ENCODE measurements at places on chromosomes 1 and 21. TPM values are rescaled to one million over a fixed set of nuclear protein-coding genes. Genes with fewer than 3 reads are reported as not detected.

RGS7 gene
- not detected for total RNA-seq

PRELP gene
- total RNA-seq, result 88.4 TPM

GRCh38 chr1:206563367-206564207, 48.7 kb downstream of the EIF2D start:
- DNase-seq, result no peak

GRCh38 chr1:245578308-245578707, 423.5 kb downstream of the KIF26B start:
- no peak for DNase-seq

CHI3L1 gene
- total RNA-seq, result not detected

GRCh38 chr1:205350691-205351141, 6.0 kb downstream of the KLHDC8A start:
- no peak for DNase-seq

GRCh38 chr1:18731591-18732235, 101.1 kb downstream of the PAX7 start:
- DNase-seq, result no peak

PLPPR4 gene
- total RNA-seq, result 1.2 TPM

DNA sequence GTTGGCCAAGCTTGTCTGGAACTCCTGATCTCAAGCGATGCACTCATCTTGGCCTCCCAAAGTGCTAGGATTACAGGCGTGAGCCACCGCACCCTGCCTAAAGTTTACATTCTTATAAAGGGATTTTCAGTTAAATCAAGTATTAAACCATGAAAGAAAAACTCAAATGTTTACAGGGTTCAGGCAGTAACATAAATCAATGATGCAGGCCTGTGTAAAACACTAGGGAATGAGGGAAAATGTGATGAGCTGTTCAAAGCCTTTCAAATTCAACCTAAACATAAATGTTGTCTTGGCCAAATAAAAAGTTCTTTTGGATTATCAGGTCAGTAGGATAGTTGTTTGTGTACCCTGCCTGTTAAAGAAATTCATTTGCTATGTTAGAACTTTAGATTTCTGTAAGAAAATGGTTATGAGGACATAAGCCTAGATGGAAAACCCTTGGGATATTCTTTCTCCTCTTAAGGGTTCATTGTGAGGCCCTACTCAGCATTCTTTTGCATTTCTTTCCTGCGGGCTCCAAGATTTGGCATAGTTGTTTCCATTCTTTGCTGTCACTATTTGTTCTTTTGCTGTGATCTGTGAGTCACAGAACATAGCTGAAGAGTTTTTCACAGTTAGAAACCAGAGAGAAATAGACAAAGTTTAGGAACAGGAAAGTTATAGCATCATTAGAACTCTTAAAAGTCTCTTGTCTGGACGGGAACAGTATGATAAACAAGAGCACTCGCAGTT, 8.9 kb upstream of the ZRANB2 start:
- no peak for DNase-seq

XCL1 gene
- total RNA-seq, result 0.83 TPM

- no peak for DNase-seq
These were observed 18.3 kb upstream of the IL22RA1 start for GRCh38 chr1:24161270-24161669.

GRCh38 chr21:41610042-41610839, 102.3 kb upstream of the TMPRSS2 start:
- DNase-seq, result peak; percentile 68

DNA sequence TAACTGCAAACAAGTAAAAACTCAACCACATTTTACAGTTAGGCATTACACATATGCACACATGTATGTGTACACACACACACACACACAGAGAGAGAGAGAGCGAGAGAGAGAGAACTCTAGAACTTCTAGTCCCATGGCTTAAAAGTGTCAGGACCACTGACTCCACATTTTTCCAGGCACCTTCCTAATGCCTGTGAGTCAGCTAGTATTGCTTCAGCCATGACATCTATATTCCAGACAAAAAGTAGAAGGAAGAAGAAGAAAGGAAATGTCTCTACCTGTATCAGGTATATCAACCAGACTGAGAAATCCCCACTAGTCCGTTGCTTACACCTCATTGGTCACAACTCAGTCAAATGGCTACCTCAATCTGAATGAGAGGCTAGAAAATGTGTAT, 31.9 kb upstream of the TACSTD2 start:
- DNase-seq, result no peak

- DNase-seq, result no peak
These were observed 860.0 kb downstream of the LTN1 start for GRCh38 chr21:28132713-28133112.

DNA sequence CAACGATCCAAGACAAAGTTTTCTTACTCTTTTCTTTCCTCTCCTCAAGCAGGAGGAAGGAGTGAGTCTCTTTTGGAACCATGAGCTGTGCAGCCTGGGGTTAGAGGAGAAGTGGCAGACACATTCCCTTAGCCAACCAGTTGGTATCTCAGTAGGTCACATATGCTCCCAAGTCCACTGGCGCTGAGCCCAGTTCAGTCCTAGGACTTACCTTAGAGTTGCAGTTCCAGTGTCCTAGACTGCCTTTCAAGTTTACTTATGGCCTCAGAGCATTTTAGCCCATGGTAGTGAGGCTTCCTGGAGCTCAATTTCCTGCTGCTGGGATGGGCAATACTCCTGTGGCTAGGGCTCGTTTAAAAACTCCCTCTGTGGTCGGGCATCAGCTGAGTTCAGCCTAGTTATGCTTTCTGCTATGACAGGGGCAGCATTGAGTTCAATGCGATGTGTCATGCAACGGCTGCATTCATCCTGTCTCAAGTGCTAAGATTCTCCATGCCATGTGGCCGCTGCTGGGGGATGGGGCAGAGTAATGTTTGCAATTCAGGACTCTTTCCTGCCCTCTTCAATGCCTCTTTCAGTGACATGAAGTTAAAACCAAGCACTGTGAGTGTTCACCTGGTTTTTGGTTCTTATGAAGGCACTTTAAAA, 103.8 kb downstream of the LRRC7 start:
- no peak for DNase-seq

GRCh38 chr1:226470921-226471866, 63.3 kb upstream of the PARP1 start:
- DNase-seq, result no peak

- peak; percentile 35 for DNase-seq
These were observed 20.2 kb upstream of the ZBTB21 start for GRCh38 chr21:42030311-42030710.

- DNase-seq, result no peak
These were observed 14.5 kb downstream of the PDZK1IP1 start for GRCh38 chr1:47175227-47175934.

DNA sequence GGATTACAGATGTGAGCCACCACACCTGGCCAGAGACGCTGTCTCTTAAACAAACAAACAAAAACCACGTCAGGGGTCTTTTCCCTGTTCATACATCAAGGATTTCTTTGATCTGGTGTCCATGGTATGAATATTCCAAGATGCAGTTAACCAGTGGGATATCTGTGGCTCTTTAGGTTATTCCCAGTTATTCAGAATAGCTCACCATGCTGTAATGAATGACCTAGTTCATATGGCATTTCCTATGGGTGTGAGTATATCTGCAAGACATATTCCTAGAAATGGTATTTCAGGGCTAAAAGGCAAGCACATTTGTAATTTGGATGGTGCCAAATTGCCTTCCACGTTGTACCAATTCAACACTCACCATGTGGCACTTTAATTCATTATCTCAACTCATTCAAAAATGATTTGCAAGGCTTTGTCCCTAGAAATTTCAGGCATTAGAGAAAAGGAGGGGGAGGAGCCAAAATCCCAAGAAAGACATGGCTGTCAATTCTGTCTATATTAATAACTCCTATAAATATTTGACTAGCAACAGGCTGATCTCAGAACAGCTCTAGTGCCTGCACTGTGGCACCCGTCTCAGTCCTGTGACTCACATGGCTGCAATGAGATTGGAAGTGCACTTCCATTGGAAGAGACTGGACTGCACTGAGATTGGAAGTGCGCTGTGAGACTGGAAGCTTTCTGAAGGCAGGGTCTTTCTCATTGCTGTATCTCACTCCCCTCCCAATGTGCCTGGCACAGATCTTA, 6.0 kb upstream of the STMN1 start:
- DNase-seq, result no peak

SLC44A3 gene
- 1.2 TPM for total RNA-seq

DNA sequence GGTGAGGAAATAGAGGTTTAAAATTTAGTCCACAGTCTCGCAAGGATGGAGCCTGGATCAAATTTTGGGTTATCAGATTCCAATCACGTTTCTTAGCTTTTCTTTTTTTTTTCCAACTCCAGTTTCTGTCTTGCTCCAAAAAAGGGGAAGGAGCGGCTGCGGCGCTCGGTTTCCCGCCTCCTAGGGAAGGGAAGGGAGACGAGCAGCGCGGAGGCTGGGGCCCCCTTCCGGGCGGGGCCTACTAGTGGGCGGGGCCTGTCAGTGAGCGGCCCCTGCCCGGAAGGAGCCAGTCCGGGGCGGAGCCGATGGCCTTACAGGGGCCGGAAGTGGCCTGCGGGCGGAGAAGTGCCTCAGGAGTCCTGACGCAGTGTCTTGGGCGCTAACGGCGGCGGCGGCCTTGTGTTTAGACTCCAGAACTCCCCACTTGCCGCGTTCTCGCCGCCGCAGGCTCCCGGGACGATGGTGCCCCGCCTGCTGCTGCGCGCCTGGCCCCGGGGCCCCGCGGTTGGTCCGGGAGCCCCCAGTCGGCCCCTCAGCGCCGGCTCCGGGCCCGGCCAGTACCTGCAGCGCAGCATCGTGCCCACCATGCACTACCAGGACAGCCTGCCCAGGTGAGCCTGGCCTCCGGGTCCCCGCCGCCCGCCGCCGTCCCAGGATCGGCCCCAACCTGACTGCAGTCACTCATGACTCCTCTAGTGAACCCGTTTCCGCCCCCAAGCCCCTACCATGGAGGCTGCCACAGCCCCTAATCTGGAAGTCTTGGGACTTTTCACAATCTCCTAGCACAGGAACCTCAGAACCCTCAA, at the start of gene CPT2:
Gene CPT2, plus strand, starts transcription at position 340 of the 806 bp plus-strand sequence. Its CDS starts 120 bp downstream, at position 460.
- DNase-seq, result peak; percentile 98

GRCh38 chr1:16038620-16038912, 5.0 kb upstream of the CLCNKB start:
- DNase-seq, result no peak

KCNE1 gene
- total RNA-seq, result 7.2 TPM

DNA sequence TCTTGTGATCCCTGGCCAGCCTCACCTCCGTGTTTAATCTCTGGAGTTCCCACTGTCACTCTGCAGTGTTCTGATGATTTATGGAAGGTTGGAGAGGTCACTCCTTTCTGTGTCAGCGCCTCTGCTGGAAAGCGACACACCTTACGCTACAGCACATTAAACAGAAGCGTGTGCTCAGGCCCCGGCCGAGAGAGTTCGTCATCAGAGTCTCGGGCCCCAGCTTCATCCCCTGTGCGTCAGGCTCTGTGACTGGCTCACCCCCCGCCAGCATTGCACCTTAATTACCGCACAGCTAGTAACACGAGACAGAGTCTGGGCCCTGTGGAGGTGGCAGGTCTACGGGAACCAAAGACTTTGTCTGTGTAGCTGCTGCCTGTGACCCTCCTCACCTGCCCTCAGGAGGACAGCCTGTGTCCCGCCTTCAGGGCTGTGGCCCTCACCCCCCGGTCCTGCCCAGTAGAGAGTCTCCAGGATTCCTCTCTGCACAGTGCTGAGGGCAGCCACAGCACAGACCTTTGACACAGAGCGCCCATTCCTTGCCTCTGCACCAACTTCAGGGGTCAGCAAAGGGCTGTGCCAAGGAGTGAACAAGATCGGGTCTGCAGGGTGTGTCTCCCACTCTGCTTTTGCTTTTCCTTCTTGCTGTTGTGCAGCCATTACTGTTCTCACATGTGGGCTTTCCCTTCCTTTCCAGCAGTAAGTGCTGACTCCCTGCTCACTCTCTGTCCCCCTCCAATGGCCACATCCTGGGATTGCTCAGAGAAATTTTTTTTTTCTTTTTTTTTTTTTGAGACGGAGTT, 157.6 kb downstream of the PGBD5 start:
- no peak for DNase-seq

DNA sequence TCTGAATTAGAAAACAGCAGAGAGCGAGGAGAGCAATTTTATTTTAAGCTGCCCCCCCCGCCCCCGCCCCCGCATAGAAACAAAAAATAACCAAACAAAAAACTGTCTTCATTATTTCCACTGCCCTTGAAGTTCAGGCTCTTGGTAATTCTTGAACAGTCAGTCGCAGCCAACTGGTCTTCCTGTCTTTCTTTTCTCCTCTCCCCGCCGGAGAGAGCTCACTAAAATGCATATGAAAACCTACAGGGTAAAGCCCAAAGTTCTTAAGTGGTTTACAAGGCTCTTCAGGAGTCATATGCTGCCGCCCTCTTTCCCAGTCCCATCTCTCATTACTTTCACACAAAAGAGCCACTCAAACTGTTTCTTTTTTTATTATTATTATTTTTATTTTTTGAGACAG, 1.1 kb upstream of the ANKRD35 start:
- no peak for DNase-seq

GRCh38 chr1:236748268-236748870, 46.7 kb upstream of the MTR start:
- DNase-seq, result no peak

HSF2BP gene
- 0.83 TPM for total RNA-seq

SYTL1 gene
- 0.55 TPM for total RNA-seq

FGGY gene
- 34.6 TPM for total RNA-seq

DNA sequence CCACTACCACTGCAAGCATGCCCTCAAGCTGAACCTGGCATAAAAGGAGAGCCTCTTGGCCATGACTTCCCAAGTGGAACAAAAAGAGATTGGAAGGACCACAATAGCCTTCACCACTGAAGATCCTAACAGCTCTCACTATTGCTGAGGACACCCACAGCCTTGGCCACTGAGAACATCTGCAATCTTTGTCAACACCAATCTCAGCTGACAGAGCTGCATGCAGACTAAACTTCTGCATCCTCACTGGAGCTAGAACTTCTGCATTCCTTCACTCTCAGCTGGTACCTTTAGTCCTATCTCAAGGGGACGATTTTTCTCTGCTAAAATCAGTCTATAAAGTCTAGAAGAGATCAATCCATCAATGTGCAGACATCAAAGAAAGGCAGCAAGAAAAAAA, 8.3 kb upstream of the FCRL2 start:
- DNase-seq, result no peak

- no peak for DNase-seq
These were observed 37.3 kb downstream of the NPHP4 start for GRCh38 chr1:5954964-5955363.

KDM5B gene
- 68.1 TPM for total RNA-seq

MATN1 gene
- 0.54 TPM for total RNA-seq

DNA sequence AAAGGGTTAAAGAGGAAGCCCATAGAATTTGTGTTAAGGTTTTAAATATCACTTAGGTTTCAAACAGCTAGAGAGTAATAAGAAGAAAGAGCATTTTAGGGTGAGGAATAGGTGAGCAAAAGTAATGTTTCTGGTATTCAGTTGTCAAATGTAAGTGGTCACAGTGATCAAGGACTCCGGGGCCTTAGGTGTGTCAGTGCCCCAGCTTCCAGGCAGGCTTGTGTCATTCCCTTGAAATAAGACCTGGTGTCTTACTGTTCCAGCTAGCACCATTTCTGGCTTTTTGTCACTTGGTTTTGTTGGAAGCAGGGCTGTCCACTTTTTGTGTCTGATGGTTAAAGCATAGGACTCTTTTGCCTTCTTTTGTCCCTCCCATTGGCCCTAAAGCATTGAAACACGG, 69.6 kb downstream of the DYRK1A start:
- no peak for DNase-seq

DNAJC28 gene
- 3.0 TPM for total RNA-seq

APOBEC4 gene
- not detected for total RNA-seq

Data from sigmoid colon (tissue), 7 donors.